Mesenteric fat pad (tissue), 1 donor: ENCODE measurements at places on chromosomes 12 and 14.

DNA sequence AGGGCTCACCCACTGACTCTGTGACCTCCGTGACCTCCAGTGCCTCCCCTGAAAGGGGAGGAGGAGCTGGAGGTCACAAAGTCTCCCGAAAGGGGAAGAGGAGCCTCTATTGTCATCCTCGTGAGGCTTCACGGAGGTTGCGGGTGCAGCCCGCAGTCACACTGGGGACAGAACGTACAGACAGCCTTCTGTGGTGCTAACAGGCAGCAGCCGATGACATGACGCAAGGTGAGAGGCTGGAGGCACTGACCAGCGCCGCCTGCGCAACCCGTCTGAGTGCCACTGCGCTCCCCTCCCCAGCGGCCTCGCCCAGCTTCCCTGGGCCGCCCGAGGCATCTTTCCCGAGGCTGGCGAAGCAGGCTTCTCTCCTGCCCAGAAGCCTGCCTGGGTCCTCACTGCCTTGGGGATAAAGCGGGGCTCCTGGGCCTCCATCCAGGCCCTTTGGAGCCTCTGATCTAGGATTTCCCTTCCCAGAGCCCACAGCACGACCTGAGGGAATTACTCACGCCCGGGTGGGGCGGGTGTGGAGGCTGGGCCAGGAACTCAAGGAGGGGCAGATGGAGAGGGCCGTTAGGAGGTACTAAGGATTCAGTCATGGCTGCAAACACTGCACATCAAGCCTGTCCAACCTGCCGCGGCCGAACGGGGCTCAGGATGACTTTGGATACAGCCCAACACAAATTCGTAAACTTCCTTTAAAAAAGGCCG, 12.3 kb upstream of the LBHD2 start:
- DNase-seq = peak; percentile 88

GRCh38 chr12:62776997-62777396, 158.0 kb downstream of the PPM1H start:
- DNase-seq = no peak

GRCh38 chr12:68276402-68276930, 23.1 kb upstream of the IL22 start:
- DNase-seq = no peak

DNA sequence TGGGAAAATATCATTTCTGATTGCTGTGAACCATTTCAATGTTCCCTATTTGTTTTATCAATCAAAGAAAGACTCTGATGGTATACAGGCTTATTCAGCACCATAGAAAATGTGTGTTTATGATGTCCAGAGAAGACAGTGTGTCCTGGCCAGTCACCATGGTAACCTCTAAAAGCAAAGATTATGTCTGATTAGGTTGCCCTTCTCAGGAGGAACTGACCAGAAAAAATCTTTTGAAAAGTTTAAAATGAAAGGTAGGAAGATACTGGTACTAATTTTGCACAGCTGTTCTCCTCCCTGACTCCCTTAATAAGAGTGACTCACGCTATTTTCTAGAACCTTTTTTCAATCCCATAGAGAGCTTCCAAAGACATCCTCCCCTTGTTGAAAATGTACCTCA, 391.8 kb upstream of the DCN start:
- DNase-seq = no peak

DNA sequence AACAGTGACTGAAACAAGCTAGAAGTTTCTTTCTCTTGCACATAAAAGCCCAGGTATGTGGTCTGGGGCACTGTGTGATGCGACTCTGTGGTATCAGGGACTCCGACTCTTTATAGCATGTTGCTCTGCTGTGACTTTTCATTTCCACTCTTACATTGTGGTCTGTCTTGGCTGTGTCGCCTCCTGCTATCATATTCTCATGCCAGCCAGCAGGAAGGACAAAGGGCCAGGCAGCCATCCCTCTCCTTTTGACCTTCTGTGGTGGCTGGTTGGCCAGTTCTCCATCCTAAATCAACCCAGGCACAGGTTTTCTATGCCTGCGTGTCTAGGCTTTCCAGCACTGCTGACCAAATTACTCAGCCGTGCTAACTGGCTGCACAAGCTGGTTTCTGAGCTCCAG, 8.0 kb downstream of the ACAD10 start:
- no peak for DNase-seq

GRCh38 chr14:100450736-100451135, 127.6 kb downstream of the SLC25A47 start:
- no peak for DNase-seq

DNA sequence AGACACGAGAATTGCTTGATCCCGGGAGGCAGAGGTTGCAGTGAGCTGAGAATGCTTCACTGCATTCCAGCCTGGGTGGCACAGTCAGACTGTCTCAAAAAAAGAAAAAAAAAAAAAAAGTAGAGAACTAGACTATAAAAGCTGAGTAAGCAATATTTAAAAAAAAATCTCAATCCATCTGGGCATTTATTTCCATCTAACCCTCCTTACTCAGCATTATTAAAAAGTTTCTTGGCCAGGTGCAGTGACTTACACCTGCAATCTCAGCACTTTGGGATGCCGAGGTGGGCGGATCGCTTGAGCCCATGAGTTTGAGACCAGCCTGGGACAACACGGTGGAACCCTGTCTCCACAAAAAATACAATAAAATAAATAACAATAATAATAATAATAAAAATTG, 4.5 kb downstream of the SUPT16H start:
- DNase-seq = no peak

DNA sequence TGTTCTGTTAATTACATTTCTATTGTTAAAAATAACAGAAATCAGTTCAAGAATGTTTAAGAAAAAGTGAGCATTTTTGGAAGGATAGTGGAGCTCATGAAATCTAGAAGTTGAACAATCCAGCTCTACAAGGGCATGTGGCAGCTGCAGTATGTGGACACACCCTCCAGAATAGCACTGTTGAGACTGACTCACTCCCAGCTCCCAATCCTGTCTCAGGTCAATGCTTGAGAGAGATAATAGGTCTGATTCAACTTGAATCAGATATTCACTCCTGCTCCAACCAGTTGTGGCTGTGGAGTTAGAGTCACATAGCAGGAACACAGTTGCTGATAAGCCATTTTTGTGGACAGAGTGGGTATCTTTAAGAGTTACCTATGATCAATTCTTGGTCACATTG, 113.0 kb upstream of the NTF3 start:
- DNase-seq = no peak

- no peak for DNase-seq
Measured at GRCh38 chr12:59425798-59426197, 170.0 kb upstream of the SLC16A7 start.

- peak; percentile 97 for DNase-seq
Measured at GRCh38 chr12:57771873-57772428, at the start of gene METTL1. TSS of gene METTL1 (minus strand) at chr12:57772105. CDS start at chr12:57772083, 22 bp downstream.

DNA sequence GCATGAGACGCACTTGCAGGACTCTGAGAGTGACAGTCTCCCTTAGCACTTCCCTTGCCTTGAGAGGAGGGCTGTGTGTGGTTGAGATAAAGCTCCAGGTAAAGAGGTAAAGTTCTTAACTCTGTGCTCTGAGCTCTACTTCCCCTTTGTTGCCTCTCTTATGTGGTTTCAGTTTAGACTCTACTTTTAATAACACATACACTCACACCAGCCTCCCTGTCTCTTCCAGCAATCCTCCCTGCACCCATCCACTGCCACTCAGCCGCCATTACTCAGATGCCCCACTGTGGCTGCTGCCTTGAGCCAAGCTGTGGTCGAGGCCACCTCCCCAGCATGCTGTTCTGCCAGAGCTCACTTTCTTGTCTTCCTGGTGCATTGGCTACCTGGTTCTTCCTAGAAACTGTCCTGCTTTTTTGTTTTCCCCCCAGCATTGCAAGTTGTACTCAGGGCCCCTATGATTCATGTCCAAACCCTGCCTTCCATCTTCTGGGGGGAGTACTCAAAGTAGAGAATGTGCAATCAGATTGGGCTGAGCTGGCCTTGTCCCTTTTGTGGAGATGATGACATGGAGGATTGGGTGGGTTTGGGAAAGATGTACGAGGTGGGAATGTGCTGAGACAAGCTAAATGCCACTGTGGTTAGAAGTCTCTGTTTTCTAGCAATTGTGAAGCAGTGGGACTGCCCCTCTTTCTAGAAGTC, 115.5 kb upstream of the PARP11 start:
- no peak for DNase-seq

GRCh38 chr12:111393700-111394300, 11.9 kb upstream of the SH2B3 start:
- DNase-seq = no peak

GRCh38 chr12:71335963-71336257, 103.7 kb upstream of the LGR5 start:
- DNase-seq = no peak

DNA sequence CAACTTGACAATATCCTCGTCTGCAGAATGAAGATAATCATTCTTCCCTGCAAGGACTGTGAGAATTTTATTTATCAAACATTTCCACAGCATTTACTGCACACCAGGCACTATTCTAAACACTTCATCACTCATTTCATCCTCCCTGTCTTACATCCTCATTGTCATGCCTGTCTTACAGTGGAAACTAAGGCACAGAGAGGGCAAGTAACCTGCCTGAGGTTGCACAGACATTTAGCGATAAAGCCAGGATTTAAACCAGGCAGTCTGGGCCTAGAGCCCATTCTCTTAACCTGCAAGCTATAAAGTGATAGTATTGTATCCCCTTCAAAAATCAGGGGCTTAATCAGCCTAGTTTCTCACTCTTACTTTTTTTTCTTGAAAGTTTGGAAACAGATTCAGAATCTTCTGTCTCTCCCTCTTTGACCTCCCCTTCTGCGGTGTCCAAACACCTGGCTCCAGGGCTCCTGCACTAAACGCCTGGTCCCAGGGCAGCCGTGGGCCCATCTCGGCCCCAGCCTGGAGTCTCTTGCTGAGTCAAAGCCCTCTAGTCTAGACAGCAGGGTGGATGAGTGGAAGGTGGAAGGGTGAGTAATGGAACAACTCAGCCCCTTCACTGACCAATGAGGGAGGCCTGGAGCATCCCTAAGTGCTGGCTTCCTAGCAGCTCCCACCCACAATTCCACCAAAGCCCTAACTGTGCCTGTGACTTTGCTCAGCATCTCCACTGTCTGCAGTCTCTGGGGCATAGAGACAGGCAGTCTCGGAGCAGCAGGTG, 12.5 kb downstream of the ISM2 start:
- DNase-seq = no peak

DNA sequence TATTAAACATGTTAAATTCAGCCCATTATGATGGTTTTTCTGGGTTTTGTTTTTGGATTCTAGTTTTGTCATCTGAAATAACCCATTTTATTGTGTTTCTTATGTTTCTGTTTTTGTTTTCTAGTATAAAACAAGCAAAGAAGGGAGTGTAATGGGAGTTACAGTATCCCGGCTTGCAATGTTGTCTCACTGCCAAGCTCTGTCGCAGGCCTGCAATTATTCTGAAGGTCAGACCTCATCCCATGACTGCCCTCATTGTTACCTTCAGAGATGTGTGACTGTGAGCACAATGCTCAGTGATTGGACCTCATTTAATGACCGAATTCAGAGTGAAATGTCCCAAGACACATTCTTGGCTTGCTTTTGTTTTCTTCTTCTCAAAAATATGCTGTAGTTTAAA, 73.0 kb upstream of the ATF1 start:
- DNase-seq = no peak

DNA sequence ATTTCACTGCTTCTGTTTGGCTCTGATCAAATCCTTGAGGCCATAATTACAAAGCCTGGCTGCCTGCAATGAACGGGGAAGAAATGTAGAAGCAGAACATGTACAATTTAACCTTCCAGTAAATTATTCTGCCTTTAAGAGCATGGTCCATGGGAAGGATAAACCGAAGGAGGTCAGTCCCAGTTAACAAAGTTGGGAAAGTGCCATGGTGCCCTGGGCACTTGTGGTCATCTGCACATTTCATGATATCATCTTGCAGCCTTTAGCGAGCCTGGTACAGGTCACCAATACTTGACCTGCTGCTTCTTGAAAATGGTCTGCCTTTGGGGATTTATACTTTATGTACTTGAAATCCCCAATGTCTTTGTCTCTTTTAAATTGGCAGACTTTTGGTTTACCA, 175.9 kb upstream of the KITLG start:
- no peak for DNase-seq

DNA sequence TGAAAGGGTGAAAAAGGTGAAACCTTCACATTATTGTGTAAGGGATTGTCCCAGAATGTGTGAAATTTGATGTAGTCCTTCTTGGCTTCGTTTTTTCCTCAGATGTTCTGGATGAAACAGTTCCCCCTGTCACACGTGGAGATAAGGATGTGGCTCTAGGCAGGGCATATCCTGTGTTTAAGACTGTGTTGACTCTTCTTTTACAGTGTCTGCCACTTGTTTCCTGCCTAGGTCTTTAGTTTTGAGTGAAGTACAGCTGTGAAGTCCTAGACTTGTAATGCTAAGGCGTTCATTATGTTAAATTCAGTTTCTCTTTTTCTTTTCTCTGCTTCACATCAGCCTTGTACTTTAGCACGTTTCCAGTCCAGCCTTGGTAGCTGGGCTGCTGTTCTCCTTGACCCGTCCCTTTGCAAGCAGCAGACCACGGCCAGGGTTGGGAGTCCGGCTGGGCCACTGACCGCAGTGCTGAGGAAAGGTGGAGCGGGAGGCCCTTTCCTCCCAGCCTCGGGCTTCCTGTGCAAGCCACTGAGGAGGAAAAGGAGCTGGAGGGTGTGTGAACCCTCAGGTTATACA, 59.1 kb downstream of the RASSF3 start:
- DNase-seq = no peak

GRCh38 chr12:51222461-51222860, 4.6 kb upstream of the POU6F1 start:
- no peak for DNase-seq

DNA sequence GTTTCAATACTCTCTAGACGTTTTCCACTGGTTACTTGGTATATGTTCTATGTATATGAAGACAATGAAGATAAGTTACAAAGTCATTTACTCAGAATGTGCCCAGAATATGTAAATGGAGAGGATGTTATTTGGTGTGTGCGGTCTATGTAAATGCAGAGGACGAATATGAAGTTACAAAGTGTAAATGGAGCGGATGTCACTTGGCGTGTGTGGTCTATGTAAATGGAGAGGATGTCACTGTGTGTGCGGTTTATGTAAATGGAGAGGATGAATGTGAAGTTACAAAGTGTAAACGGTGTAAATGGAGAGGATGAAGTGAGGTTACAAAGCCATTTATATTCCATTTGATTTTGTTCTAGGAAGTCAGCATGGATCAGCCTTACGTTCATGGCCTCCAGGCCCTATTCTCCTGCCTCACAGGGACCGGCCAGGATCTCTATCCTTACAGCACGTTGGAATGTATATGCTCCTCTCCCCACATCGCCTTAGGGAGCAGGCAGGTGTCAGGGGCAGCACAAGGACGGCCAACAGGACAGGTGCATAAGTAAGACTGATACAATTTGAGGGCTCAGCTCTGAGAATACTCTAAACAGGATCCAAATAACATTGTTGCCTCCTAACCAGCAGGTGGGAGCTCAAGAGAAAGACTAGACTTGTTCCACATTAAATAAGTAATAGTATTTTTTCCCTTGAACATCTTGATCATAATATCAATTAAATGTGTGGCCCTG, 42.4 kb downstream of the GLRX5 start:
- peak; percentile 33 for DNase-seq

DNA sequence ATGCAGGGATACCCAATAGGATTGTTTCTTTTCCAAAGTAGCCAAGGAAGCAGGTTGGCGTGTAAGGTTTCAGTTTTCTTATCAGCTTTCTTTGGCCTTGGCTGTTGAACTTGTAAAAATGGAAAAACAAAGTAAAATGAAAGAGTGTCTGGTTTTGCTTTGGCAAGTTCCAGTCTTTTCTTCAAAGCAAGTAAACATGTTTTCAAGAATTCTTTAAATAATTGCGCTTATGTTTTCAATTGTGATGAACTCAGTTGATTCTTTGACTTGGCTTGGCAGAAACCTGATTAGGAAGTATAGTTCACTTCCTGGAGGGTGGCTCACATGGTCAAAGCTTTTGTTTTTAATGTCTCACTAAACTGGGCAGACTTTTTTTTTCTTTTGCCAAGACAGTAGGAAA, 112.2 kb upstream of the USP44 start:
- DNase-seq = no peak

GRCh38 chr12:87310126-87310525, 719.1 kb downstream of the C12orf50 start:
- no peak for DNase-seq
